ENCODE measurements at places on chromosomes 4 and X.

DNA sequence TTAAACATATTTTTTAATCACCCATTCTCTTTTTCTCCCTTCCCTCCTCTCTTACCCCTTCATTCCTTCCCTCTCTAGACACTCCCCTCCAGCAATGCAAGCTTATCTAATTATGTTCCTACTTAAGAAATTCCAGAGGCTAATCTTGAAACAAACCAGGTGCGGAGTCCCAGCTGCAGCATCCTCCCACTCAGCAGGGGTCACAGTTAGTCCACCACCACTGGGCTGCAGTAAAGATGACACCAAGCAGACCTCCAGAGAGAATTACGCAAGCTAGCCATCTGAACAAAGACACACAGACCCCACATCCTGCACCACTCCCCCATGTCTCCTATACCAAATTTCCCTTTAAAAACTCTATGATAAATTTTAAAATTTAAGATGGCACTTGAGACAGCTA, 13.9 kb upstream of the SEC24B start:
- no peak for DNase-seq

GRCh38 chr4:186297013-186297645, 31.1 kb downstream of the F11 start:
- DNase-seq: no peak

GRCh38 chr4:57119054-57119651, 9.0 kb upstream of the IGFBP7 start:
- DNase-seq: no peak

DNA sequence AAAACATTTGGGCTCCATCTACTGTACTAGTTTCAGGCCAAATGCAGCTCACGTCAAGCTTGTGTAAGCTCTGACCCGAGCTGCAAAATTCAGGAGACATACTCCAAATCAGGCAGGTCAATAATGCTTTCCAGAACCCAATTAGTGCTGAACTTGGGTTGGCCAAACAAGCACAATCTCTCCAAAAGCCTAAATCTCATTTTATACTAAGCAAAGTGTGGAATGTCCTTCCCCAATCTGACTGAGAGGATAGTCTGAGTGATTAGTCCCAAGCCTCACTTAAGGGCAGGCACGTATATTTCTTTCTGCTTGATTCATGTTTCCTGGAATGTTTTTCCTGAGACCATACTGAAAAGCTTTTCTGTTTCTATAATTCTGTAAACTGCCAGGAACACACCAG, 79.9 kb downstream of the NKX6-1 start:
- no peak for DNase-seq

DNA sequence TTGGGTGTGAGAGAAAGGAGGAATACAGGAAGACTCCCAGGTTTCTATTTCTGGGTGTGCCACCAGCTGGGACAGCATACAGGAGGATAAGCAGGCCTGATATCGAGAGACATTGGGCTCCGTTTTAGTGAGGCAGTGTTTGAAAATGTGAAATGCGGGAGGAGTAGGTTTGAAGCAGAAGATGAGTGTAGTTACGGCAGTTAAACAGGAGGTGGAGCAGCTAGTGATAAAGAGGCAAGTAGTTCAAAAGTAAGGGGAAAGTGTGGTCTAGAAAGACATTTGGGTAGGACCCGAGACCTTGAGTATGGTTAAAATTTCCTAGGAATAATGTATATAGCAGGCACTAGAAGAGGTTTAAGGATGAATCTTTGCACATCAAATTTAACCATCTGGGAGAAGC, 42.4 kb downstream of the DCUN1D4 start:
- DNase-seq: no peak

- no peak for DNase-seq
These were observed 47.3 kb downstream of the ARHGAP24 start for GRCh38 chr4:85522277-85522676.

DNA sequence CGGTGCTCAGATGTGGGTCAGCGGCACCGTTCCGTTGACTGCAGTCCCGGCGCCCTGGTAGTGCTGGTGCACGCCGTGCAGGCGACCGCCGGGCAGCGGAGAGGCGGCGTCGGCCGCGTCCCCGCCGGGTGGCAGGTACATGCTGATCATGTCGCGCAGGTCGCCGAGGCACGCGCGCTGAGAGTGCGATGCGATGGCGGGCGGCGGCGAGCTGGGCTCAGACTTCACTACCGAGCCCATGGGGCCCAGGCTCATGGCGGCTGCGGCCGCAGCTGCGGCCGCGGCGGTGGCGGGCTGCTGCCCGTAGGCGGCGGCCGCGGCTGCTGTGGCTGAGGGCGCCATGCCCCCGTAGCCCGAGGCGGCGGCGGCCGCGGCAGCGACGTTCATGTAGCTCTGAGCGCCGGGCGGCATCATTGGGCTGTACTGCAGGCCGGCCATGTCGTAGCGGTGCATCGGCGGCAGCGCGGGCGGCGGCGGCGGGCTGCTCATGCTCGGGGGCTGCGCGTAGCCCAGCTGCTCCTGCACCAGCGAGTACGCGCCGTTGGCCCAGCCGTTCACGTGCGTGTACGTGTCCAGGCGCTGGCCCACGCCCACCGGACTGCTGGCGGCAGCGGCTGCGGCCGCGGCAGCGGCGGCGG, 1.0 kb downstream of the SOX3 start:
- no peak for DNase-seq

DNA sequence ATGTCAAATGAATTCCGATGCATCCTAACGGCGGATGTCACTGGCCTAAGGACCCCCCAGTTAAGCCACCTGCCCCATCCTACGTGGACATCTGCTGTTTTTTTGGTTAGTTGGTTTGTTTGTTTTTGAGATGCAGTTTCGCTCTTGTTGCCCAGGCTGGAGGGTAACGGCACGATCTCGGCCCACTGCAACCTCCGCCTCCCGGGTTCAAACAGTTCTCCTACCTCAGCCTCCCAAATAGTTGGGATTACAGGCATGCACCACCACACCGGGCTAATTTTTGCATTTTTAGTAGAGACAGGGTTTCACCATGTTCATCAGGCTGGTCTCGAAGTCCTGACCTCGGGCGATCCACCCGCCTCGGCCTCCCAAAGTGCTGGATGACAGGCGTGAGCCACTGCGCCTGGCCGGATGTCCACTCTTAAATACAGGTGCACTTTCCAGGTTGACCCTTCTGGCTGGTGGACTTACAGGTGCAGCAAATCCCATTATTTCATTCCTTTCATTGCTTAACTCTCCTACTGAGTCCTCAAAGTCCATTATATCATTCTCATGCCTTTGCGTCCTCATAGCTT, 206.2 kb downstream of the CRLF2 start:
- no peak for DNase-seq

- DNase-seq: no peak
These were observed 4.8 kb upstream of the PROM1 start for GRCh38 chr4:16088601-16089000.

- DNase-seq: no peak
These were observed 34.4 kb downstream of the HPF1 start for GRCh38 chr4:169723207-169723965.

- no peak for DNase-seq
These were observed 1289.6 kb upstream of the TENM3 start for GRCh38 chr4:180953572-180953971.

DNA sequence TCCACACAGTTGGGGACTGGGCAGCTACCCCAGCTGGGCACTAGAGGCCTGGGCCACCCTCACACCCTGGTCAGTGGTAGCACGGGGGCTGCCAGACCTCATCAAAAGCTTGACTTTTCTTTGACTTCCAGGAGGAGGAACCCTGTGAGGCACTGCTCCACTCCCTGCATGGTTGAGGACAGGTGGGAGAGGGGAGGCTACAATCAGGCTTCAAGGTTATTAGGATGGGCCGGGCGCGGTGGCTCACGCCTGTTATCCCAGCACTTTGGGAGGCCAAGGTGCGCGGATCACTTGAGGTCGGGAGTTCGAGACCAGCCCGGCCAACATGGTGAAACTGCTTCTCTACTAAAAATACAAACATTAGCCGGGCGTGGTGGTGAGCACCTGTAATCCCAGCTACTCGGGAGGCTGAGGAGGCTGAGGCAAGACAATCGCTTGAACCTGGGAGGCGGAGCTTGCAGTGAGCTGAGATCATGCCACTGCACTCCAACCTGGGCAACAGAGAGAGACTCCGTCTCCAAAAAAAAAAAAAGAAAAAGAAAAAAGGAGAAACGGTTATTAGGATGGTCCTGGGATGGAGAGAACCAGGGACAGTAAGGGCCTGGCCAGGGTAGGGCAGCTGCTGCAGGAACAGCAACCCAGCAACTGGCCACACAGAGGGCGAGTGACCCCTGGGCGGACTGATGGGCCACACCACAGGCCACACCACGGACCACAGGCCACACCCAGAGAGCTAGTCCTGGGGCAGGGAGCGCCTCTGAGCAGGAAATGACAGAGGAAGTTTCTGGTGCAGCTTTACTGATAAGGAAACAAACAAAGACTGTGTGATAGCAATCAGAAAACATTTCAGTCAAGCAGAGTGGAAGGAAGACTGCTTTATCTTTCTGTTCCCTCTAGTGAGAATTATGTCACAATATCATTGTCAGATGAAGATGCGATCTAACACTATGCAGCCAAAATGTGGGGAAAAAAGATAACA, 20.5 kb upstream of the OPN1LW start:
- DNase-seq: no peak
